Renal cortex interstitium (tissue), 15 donors: ENCODE measurements at places on chromosomes 2 and 18. TPM values are rescaled to one million over a fixed set of nuclear protein-coding genes. Genes with fewer than 3 reads are reported as not detected.
A peak's percentile ranks its signal among the peaks of the same experiment; 100 is the strongest.

The RESP18 gene
- polyA plus RNA-seq = not detected

The TRABD2A gene
- polyA plus RNA-seq = 0.59 TPM

The MALL gene
- polyA plus RNA-seq = 13.5 TPM

The C1QL2 gene
- polyA plus RNA-seq = not detected

The REG3G gene
- polyA plus RNA-seq = not detected

The REG1A gene
- polyA plus RNA-seq = not detected

The KIF5C gene
- 5.3 TPM for polyA plus RNA-seq

- DNase-seq = peak; percentile 54
These were observed 1.3 kb downstream of the LAPTM4A start for GRCh38 chr2:20050104-20050645.

DNA sequence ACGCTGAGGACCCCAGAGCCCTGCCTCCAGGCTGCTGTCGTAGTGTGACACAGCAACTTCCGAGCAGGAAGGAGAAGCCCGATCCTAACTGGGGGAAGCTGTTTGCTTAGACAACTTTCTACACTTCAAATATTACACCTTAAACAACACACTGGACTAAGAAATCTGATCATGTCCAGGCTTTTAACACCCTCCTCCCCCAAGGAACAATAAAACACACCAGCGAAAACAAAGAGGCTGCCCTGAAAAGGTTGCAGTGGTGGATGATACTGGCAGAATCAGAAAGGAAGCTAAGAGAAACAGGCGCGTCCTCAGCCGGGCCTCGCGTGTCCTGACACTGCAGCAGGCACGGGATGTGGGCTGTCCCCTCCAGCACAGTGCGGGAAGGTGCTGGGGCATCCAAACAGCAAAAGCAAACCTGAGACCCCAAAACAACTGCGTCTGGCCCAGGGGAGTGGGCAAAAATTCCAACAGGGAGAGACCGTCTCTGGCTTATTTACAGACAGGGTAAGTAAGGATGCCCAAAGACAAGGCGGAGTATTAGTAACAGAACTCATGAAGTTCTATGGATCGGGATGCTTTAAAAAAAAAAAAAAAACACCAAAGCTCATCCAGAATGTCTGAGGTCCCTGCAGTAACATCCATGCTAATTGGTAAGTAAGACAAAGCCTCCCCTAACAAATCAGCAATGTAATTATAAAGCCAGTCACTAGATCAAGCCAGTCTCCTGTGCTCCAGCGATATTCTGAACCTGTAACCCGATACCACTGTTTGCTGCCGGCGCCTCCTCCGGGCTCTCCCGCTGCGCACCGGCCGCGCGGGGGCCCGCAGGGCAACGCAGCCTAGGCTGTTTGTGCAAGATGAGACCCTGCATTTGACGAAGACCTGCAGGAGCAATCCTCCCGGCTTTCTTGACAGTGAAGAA is 9.0 kb downstream of the SERTAD2 start:
- peak; percentile 85 for DNase-seq

GRCh38 chr2:172372436-172372835 is 55.0 kb upstream of the ITGA6 start:
- DNase-seq = no peak

DNA sequence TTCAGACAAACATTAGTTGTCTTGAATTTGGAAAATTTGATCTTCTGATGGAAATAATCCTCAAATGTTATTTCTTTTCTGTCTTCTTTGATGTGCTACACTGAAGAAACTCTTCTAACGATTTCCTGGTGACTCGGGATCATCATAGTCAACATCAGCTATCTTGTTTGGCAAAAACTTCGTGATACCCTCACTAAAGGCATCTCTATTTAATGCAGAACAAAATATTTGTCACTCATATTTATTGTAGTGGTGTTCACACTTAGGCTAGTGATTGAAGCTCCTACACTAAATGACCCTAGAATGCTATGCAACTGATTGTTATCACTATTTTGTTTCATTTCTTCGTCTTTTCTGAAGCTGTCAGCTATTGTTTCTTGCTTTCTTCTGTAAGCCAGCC is 334.7 kb upstream of the ZEB2 start:
- DNase-seq = no peak

DNA sequence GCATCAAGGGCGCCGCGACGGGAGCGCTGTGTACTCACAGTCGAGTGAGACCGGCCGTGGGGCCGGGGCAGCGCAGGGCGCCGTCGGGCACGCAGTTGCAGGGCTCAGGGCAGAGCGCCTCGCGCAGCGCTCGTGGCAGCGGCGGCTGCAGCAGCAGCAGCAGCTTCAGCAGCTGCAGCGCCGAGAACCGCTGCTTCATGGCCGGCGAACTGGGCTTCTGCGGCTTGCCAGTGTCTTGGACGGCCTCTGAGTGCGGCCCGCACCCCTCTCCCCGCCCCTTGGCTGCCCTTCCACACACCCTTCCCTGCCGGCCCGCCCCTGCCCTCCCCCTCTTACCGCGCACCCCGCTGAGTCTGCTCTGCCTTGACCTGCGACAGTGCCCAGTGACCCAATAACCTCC is at the start of gene LHCGR:
TSS of gene LHCGR (minus strand) at position 252 of the 400 bp plus-strand sequence. CDS start at position 199, 53 bp downstream.
- DNase-seq = no peak

DNA sequence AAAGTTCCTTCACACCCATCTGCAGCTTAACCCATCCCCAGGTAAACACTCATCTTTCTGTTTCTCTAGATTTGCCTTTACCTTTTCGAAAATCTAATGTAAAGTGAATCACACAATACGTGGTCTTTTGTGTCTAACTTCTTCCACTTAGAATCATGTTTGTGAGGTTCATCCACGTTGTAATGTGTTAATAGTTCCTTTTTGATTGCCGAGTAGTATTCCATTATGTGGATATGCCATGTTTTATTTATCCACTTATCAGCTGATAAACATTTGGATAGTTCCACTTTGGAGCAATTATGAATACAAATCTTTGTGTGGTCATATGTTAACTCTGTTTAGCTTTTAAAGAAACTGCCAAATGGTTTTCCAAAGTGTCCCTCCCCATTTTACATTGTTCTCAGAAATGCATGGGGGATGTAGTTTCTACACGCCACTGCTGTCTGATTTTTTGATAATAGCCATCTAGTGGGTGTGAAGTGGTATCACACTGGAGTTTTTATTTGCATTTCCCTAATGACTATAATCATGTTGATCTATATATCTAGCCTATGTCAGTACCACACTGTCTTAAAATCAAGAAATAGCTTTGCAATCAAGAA is 22.3 kb downstream of the PECR start:
- no peak for DNase-seq

GRCh38 chr2:72579591-72580180 is 246.1 kb downstream of the EXOC6B start:
- DNase-seq = peak; percentile 46

- no peak for DNase-seq
These were observed 22.7 kb downstream of the ANKRD29 start for GRCh38 chr18:23640052-23640451.

DNA sequence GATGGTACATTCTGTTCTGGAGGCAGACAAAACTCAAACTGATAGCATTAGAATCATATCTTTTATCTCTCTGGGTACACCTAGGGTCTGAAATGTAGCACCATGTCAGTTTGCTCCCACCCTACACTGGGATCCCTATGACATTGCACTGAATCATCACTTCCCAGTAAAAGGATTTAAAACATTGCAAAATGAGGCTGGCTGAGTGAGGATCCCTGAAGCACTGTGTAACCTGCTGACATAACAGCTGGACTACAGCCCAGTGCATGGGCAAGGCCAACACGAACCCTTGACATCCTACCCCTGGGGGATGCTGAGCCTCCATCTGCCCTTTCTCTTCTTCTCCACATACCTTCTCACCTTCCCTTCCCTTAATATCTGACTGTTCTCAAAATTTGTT is 253.2 kb downstream of the TTC32 start:
- DNase-seq = no peak

DNA sequence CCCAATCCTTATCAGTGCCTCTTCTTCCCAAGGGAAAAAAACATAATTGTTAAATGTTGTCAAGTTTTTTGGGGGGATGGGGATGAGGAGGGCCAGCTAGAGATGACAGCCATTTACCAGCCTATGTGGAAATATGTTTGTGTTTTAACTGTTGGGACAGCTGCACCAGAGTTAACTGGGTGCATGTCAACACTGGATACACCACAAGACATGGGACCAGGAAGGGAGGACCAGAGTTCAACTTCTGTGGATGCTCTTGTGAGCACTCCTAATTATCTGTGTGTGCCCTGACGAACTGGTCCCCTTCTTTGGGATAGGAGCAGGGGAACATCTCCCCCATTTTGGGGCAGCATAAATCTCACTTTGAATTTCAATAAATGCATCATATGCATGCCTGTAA is 66.1 kb upstream of the FZD5 start:
- DNase-seq = no peak

GRCh38 chr18:58529714-58530354 is 99.1 kb downstream of the ALPK2 start:
- DNase-seq = no peak

DNA sequence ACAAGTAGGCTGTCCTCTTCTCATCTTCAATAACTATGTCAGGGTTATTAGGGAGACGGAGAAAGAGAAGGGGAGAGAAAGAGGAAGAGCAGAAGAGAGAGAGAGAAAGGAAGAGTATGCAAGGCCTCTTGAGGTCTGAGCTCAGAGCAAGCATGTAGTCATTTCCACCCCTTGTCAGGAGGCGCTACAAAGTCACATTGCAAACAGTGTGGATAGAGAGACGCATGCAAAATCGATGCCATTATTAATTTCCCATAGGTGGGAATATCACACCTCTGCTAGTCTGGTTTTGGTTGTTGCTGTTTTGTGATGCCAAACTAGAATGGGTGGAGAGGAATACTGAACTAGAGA is 24.2 kb upstream of the SERPINE2 start:
- DNase-seq = no peak

GRCh38 chr2:14826518-14826917 is 194.0 kb downstream of the LRATD1 start:
- DNase-seq = no peak

GRCh38 chr18:26653943-26654615 is 105.7 kb upstream of the KCTD1 start:
- DNase-seq = no peak

GRCh38 chr2:29597035-29597434 is 324.4 kb downstream of the ALK start:
- DNase-seq = peak; percentile 21

DNA sequence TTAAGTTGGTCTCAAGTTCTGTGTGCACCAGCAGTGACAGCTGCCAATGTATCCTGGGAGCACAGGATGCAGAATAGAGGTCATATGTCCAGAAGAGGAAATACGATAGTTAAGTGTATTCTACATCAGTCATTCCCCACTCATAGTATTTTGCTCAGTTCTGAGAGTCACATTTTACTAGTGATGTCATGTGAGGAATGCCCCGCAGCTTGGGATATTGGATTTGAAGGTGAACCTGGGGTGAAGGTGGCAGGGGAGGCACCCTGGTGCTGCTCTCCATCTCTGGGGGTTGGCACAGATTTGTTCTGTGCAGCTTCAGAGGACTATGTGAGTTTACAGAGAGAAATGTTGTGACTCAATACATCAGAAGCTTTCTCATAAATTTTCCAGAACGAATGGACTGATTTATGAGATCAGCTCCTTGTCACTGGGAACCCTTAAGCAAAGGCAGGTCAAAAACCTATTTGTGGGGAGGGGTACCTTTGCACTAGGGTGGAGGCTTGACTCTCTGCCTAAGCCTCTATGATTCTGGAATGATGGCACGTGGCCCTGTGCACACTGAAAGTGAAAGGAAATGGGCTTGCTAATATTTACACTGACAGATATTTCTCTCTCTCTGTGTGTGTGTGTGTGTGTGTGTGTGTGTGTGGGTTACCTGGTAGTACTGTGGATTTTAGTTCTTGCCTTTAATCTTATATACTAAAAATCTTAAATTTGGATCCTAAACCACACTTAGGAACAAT is 95.9 kb downstream of the NEB start:
- no peak for DNase-seq

- DNase-seq = no peak
These were observed 61.7 kb downstream of the PDCL3 start for GRCh38 chr2:100624536-100624935.

DNA sequence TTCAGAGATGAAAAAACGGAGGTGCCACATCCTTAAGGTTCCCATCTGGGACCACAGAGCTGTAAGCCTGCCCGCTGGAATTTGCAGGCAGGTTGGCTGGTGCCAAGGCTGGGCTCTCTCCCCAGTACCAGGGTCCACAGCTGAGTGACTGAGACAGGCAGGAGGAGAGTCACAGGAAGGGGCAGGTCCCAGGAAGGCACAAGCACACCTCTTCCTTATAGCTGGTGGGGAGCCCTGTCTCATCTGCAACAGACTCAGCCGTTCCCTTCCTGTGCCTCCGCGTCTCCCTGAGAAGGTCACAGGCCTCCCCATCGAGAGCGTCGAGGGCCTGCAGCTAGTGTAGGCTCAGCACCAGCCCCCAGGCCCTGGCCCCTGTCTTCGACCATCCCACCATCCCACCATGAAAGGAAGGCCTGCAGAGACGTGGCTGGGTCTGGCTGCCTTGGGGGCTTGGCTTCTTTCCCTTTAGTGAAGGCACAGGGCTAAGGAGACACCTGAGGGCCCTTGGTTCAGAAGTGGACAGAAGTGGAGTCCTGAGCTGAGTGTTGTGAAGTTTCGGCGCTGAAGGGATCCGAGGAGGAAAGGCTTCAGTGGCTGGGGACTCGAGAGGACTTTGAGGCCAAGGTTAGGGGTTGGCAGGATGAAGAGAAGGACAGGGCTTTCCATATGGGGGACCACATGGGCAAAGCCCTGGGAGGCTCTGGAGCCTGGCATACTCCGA is 26.8 kb downstream of the GLI2 start:
- DNase-seq = no peak

DNA sequence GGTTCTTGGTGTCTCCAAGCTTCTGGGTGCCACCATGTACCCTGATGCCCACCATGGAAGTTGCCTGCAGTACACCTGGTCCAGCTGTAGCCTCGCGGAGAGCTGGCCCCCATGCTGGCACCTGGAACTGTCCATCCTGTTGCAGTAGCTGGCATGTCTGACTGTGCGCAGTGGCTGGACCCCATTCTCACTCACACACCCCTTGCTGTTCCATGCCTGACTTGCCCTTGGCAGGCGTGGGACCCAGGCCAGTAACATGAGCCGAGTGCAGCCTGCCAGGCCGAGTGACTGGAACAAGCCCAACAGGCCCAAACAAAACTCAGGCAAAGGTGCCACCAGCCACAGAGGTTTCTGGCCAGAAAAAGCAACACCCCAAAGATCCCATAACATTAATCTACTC is 73.8 kb downstream of the NEURL3 start:
- DNase-seq = no peak
